ENCODE measurements at places on chromosomes 11 and 22. TPM values are rescaled to one million over a fixed set of nuclear protein-coding genes. Genes with fewer than 3 reads are reported as not detected.

The RFPL2 gene
- not detected for total RNA-seq

The GLB1L3 gene
- total RNA-seq: not detected

The GLYATL1B gene
- total RNA-seq: not detected

The ZBTB3 gene
- 10.1 TPM for total RNA-seq

- DNase-seq: no peak
Measured at GRCh38 chr22:43370036-43370435, 26.9 kb upstream of the SCUBE1 start.

GRCh38 chr22:44738347-44738715 lies 14.0 kb upstream of the ARHGAP8 start:
- peak; percentile 11 for DNase-seq

DNA sequence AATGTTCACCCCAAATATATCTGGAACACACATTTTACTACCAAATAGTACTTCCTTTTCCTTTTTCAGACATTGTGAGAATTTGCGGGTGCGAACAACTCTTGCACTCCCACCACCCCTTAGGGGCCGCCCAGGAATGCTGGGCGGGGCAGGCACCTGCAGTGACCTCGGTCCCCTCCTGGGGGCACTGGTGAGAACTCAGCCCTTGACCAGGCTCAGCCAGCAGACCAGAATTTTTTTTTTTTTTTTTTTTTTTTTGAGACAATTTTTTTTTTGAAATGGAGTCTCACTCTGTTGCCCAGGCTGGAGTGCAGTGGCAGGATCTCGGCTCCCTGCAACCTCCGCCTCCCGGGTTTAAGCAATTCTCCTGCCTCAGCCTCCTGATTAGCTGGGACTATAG lies 75.8 kb downstream of the ARHGAP8 start:
- no peak for DNase-seq

DNA sequence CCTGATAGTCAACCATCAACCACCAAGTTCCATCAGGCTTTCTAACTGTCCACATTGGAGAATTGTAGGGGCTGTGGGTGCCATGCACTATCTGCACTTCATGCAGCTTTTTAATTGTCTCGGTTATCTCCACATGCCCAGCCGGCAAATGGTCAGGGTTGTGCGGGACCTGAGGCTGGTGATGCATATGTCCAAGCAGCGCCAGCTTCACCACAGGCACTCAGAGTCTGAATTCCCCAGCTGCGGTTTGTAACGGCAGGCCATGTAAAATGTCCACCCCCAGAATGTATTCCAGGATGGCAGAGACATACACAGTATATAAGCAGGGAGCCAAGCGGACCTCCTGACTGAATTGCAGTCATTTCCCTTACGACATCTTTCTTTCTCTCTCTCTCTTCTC lies 435.6 kb downstream of the DYNC2H1 start:
- no peak for DNase-seq

DNA sequence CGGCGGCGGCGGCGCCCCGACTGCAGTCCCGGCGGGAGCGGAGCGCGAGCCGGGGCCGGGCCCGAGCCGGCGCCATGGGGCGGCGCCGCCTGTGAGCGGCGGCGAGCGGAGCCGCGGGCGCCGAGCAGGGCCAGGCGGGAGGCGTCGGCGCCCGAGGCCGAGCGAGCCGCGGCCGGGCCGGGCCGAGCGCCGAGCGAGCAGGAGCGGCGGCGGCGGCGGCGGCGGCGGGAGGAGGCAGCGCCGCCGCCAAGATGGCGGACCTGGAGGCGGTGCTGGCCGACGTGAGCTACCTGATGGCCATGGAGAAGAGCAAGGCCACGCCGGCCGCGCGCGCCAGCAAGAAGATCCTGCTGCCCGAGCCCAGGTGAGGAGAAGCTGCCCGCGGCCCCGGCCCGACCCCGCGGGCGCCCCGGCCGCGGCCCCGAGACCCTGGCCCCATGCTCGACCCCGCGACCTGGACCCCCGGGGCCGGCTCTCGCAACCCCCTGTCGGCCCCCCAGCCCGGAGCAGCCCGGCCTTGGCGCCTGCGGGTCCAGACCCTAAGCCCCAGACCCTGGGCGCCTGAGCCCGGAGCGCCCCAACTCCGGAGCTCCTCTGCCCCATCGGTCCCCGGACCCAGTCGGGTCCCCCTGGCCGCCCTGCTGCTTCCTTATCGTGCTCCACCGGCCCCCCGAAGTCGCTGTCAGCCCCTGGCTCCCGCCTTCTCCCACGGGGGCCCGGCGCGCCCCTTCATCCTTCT lies at the start of gene GRK2:
Gene GRK2, plus strand, starts transcription at position 25 of the 739 bp plus-strand sequence. Its CDS starts 227 bp downstream, at position 252.
- DNase-seq: peak; percentile 68

DNA sequence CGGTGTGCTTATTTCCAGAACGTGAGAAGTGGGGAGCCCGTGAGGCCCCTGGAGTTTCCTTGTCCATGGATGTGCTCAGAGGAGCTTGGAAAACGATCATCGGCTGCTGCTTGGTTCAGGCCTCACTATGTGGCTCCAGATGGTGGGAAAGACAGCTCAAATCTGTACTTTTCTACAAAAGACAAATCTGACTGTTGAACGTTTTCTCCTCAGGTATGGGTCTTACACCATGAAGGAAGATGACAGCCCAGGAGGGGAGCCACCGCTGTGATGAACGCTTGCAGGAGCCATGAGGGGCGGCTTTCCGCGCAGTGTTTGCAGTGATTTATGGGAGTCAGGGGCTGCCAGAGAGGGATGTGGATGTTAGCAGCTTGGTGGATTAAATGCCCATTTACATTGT lies 109.4 kb upstream of the E2F8 start:
- no peak for DNase-seq

DNA sequence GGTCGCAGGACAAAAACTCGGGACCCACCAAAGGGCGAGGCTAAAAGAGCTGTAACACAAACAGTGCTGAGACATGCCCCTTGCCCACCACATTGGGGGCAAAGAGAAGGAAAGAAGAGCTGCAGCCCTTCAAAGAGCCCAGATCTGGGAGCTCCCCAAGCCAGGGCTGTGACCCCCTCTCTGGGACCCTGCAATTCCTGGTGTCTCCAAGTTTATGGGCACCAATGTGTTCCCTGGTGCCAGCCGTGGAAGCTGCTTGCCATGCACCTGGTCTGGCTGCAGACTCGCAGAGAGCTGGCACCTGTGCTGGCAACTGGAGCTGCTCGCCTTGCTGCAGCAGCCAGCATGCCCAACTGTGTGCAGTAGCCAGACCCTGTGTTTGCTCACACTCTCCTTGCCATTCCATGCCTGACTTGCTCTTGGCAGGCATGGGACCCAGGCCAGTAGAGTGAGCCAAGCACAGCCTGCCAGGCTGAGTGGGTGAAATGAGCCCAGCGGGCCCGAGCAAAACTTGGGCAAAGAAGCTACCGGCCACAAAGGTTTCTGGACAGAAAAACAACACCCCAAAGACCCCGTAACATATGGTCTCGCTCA lies 16.0 kb downstream of the RRP8 start:
- DNase-seq: peak; percentile 76

GRCh38 chr11:103183981-103184611 lies 74.9 kb downstream of the DYNC2H1 start:
- no peak for DNase-seq

DNA sequence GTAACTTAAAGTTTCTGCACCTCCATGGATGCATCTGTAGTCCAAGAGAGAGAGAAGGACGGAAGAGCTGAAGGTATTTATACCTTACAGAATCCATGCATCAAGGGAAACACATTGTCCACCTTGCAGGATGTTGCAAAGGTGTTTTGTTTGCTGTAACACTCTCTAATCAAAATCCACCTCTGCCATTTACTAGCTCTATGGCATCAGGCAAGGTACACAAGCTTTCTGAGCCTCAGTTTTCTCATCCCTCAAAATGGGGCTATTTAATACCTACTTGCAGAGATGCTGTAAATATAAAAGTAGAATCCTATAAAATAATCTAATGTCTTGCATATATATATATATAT lies 21.6 kb upstream of the SPON1 start:
- DNase-seq: no peak

DNA sequence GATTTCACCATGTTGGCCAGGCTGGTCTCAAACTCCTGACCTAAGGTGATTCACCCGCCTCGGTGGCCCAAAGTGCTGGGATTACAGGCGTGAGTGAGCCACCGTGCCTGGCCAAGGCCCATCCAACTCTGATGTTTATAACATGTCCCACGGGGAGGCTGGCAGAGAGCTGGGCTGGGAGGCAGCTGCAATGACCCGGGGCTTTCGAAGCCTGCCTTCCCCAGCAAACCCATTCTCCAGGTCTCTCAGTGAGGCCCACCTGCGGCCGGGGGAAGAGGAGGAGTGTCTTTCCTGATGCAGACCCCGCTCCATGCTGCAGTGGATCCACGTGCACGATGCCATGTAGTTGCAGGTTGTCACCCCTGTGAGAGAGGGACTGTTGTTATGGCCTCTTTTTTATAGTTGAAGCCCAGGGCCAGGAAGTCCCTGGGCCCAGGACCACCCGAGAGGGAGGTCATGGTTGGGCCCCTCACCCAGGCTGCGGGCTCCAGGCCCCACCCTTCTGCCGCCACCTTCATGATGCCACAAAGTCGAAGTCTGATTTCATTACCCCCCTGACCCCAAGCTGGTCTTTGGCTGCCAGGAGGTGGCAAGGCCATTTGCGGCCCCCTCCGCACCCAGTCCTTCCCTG lies 38.3 kb downstream of the KCNJ4 start:
- no peak for DNase-seq

DNA sequence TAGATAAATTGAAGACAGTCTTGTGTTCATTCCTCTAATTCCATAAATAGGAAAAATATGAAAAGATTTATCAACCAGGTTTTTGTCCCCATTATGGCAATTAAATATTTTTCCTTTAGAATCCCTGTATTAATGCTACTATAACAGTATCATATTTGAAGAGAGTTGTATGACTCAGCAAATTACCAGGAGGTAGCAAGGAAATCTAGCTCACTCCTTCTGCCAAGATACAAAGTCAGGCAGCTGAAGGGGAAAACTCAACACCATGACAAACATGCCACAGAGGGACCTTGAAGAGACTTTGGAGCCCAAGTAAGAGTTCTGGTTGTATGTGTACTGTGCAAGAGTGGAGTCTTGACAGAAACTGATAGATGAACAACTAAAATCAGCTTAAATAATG lies 143.3 kb downstream of the GUCY1A2 start:
- DNase-seq: no peak

DNA sequence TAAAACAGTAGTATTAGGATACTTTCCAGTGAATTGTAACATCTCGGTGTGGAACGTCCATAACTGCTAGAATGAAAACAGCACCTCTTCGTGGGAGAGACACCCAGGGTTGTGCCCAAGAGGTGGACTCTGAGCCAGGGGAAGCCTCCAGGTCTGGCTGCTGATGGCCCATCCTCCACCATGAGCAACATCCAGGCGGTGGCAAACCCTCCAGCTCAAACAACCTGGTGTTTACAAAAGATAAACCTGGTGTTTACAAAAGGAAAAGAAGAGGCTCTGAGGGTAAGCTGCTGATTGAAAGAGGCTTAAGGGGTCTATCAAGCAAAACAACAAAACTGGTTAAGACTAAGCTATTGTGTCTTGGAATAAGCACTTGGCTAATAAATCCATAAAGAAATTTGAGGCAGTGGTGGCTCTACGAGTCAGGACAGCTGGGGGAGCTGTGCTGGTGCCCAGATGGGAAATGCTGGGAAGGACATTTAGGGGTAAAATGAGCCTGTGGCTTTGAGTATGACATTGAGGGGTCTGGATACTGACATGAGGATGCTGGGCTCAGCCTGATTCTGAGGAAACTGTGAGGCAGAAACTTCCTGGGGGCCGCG lies 909.0 kb downstream of the BRD1 start:
- no peak for DNase-seq
